Stimulated activated CD8-positive, alpha-beta memory T cell treated with anti-CD3 and anti-CD28 coated beads, Interleukin-15, amount 100 ng/mL, for 48 hours (primary cell): ENCODE measurements at places on chromosomes 12 and 14.
A peak's percentile ranks its signal among the peaks of the same experiment; 100 is the strongest.

- no peak for DNase-seq
Measured at GRCh38 chr14:29444805-29445204, 482.8 kb downstream of the PRKD1 start.

- DNase-seq, result no peak
Measured at GRCh38 chr12:47602949-47603558, 102.8 kb downstream of the RPAP3 start.

DNA sequence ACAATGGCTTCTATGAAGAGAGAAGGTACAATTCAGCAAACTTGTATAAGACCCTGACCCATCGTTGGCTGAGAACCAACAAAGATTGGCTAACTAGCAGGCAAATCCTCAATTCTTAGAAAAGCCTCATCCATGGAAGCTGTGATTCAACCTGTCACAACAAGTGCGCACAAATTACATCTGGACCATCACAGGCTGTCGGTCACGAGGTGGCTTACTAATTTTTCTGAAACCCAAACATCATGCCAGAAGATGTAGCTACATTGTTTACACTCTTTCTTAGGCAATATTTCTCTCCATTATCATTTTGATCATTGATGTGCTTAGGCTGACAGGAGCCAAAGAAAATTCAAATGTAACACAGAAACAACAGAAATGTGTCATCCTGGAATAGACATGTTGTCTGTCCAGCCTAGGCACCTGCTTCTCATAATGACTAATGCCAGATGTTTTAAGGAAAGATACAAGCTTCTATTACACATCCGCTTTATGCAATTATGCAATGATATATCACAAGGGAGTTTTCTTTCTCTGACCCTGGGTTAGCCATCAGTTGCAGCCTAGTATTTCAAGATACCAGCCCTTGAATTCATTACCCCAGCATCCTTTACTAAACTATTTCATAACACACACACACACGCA lies 92.9 kb upstream of the DIO2 start:
- no peak for DNase-seq

- no peak for DNase-seq
Measured at GRCh38 chr12:57779736-57780135, 2.9 kb upstream of the TSFM start.

GRCh38 chr12:116126610-116127009 lies 150.9 kb downstream of the MED13L start:
- no peak for DNase-seq

- no peak for DNase-seq
Measured at GRCh38 chr14:34711169-34711568, 3.2 kb downstream of the CFL2 start.

DNA sequence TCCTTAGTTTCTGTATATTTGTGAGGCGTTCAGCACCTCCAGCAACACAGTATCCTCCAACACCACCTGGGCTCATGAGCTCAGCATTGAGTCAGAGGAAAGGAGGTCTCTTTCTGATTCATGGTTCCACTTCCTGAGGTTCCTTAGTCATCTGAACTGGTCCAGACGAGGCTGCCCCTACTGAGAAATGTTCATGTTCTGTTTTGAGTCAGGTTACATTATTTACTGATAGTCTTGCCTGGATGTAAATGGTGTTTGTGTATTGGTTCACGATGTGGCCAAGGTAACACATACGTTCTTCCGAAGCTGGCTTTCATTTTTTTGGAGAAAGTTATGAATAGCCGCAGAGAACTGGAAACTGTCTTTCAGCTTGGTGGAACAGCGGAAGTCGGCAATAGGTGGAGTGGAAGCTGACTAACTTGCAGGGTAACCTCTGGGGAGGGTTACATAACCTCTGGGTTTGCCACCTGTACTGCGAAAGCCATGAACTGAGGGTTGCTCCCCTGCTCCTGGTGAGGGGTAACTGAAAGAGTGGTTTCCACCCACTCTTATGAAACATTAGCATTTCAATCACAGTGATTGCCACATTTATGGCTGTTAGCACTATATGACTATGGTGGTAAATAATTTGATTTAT lies 42.2 kb upstream of the MANSC4 start:
- peak; percentile 60 for DNase-seq

GRCh38 chr14:52076334-52076733 lies 7.5 kb upstream of the NID2 start:
- no peak for DNase-seq

DNA sequence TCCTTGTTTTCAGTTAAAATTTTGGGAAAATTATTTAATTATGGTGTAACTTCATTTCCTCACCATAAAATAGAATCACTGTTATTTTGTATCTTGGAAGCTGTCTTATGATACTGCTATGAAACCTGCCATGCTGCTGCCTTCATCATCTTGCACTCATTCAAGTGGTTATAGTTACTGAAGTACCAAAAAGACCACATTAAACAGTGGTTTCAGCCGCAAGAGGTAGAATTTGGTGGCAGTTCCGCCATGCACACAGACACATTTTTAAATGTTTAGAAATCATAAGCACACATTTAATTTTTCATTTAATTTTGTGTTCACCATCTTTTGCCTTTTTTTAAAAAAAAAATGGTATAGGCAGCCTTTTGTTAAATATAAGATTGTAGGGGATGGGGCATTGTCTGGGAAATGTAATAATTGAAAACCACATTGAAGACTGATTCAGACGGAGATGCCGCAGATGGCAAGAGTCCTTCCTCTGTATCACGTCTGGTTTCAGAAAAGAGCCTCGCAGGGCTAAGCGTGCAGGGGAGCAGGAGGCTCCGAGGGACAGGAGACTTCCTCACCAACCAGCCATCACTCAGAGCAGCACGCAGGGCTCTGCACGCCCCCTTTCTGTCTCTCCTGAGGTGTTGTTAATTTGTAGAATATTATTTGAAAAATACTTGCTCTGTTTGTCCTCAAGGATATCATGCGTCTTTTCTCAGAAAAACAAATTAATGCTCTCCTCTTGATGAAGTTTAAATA lies 115.2 kb upstream of the PELI2 start:
- DNase-seq, result peak; percentile 46

DNA sequence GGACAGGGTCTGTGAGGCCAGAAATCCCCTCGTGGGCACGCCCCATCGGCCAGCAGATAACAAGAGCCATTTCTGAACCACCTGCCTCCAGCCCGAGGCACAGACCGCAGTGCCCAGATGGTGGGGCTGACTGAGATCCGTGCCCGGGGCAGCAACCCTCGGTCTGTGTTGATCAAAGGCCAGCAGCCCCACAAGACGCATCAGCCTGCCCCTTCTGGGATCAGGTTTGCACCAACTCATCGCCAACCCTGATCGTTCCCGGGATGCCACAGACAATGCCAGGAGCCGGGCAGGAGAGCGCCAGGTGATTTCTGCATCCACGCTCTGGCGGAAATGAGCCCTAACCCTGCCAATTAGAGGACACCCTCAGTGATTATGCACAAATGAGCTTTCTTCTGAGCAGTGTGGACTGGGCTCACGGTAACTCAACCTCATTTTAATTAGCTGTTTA lies 64.5 kb downstream of the TESC start:
- DNase-seq, result no peak

DNA sequence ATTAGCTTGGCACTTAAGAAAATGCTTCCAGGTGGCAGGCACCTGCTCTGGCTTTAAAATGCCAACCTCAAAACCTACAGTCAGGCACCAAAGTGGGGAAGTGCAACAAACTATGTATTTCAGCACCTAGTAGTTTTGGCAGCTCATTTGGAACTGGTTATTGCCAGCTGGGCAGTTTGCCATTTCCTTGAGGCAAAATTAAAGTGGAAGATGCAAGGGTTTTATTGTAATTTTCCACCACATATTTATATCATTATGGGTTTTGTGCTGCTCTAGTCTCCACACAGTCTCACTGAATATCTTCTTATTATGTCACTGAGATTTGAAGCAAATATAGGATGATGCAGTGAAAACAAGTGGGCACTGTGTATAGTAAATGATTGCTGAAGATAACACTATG lies 117.0 kb downstream of the PRKD1 start:
- DNase-seq, result no peak

DNA sequence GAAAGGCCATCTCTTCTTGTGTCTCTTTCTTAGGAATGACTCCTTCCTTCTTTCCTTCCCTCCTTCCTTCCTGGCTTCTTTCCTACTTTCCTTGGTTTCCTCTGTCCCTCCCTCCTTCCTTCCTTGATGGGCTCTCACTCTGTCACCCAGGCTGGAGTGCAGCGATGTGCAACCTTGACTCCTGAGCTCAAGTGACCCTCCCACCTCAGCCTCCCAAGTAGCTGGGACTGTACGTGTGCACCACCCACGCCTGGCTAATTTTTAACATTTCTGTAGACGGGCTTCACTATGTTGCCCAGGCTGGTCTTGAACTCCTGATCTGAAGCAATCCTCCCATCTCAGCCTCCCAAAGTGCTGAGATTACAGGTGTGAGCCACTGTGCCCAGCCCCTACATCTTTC lies 10.9 kb upstream of the P2RX7 start:
- no peak for DNase-seq

DNA sequence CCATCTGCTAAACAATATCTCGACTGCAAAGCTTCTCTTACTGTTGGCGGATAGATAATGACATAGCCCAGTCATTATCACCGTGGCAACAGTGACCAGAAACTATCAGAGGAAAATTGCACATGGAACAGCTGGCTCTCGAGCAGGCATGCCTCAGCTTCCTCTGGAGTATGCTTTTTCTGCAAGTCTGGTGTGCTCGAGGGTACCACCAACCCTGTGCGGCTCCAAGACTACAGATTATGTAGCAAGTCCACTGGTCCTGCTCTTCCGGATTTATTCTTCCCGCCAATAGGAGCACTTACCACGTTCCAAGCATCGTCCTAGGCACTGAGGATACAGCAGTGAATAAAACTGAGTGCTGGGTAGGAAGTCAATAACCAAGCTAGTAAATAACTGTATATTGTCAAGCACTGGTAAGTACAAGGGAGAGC lies 1.4 kb upstream of the GLRX5 start:
- no peak for DNase-seq

DNA sequence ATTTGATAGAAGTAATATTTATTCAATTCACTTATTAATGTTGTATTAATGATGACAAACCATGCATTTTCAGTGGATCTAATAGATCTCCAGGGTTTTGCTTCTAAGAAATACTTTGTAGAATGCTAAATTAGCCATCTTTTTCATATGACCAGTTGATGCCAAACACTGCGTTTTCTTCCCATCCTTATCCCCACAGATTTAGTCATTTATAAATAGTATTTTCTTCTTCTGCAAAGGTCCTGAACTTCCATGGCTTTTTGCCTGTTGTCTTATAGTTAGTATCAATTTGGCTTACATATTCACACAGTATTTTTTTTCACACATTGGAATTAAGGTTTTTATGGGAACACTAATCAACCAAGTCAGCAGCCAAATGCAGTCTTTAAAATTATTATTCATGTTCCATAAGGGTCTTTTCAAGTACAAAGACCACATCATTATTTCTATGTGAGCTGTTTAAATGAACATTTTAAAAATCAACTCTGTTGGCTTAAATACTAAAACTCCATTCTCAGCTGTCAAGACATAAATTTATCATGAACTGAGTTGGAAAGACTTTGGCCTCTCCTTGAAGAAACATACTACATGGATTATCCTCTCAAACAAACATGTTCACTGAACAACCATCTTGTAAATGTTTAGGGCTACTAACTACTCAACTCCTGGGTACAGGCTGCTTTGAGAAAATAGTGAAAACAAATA lies 1278.4 kb upstream of the FLRT2 start:
- DNase-seq, result no peak

- no peak for DNase-seq
Measured at GRCh38 chr14:68952531-68953195, 26.4 kb downstream of the ACTN1 start.

- no peak for DNase-seq
Measured at GRCh38 chr12:13008741-13009380, 8.8 kb upstream of the HEBP1 start.

DNA sequence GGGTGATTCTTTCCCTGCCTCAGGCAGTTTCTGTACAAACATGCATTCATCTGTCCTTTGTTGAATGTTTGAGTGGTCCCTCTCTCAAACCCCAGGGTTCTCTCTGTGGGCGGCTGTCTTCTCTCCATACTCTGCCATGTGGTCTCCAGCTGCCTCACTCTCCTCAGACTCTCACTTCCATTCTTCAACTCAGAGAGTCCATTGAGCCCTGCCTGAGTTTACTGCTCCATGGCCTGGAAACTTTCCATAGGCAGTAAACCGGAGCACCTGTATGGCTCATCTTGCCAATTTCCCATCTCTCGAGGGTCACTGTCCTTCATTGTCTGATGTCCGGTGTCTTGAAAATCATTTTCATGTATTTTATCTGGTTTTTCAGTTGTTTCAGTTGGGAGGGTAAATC lies 11.3 kb downstream of the C14orf132 start:
- no peak for DNase-seq

DNA sequence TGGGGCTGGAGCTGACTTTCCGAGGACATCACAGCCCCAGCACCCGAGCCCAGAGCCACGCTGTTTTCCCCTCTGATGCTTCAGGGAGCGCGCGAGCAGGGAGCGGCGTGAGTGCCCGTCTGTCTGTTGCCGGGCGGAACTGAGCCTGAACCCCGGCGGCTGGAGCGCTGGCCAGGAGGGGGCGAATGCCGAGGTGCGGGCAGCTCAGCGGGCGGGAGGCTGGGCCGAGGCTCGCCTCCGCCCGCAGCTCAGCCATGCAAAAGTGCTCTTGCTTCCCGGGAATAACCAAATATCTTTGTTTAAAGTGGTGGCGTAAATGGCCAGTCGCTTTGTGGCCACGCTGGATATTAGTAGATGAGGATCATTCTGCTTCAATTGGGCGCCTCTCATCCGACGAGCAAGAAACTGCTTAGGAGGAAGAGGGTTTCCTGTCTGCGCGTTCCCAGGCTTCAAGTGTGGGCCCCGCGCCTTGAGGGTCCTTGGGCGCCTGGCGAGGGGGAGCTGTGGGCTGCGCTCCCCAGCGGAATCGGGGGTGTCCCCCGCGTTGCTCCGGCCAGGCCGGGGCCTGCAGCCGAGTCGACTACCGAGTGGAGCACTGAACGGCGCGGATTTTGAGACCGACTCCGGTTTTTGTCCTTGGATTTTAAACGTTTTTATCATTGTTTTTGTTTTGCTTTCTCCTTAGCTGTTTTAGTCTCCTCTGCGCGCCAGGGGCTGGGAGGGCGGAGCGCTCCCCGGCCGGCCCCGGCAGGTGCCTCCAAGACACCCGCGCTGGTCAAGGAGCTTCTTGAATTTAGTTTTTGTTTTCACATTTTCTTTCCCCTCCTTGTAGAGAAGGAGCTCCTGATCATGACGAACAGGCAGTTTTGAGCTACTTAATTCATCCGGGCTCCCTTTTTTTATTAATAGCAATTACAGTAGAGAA lies 831 bp upstream of the NKX2-1 start:
- DNase-seq, result no peak

DNA sequence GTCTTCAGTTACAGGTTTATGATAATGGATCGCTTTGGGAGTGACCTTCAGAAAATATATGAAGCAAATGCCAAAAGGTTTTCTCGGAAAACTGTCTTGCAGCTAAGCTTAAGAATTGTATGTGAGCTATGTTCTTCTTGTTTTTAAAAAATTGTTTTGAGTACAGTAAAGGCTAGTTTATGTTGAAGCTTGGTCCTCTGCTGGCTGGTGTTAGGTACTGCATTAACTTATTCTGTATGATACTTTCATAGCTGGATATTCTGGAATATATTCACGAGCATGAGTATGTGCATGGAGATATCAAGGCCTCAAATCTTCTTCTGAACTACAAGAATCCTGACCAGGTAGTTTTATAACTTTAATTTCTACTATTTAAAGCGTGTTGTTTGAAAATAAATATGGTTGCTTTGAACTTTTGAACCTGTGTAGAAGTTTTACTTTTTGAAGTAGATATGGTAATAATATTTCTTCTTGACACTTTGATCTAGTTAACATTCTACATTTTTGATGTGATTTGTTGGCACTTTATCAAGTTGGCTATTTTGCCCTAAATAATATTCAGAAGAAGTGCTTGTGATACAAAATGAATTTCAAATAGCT lies 55.7 kb downstream of the VRK1 start:
- DNase-seq, result no peak
